ENCODE measurements at places on chromosomes 4 and X.

GRCh38 chrX:97843200-97843811, 959.6 kb downstream of the RPA4 start:
- DNase-seq, result no peak

- peak; percentile 23 for DNase-seq
Observed at GRCh38 chr4:148926276-148927260, 484.4 kb upstream of the NR3C2 start.

GRCh38 chr4:186628058-186628711, 72.8 kb upstream of the MTNR1A start:
- no peak for DNase-seq

DNA sequence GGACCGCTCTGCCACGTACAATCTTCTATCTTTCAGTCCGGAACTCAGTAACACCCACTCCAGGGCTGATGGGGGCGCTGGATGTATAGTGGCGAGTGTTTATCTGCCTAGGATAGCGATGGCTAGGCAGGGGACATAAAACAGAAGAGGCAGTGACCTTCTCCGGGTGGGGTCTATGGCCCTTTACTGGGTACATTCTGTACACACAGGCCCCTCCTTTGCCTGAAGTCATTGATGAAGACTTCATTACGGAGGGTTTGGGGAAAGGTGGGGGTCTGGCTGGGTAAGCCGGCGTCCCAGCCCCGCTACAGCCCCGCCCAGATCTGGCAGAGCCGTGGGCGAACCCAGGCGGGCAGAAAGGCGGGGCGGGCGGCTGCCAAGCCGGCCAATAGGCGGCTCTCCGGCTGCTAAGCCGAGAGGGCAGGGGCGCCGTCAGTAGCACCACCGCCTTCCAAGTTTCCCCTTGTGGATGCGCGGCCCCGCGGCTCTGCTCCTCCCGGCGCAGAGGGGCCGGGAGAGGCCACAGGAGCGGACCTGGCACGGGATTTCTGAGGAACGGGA, at the start of gene CHST7:
Gene CHST7 (plus strand): TSS at position 435 of the 561 bp plus-strand sequence. CDS start 167 bp downstream, outside the sequence.
- peak; percentile 91 for DNase-seq

- DNase-seq, result no peak
Observed at GRCh38 chr4:103074744-103075434, 1.7 kb downstream of the SLC9B2 start.

DNA sequence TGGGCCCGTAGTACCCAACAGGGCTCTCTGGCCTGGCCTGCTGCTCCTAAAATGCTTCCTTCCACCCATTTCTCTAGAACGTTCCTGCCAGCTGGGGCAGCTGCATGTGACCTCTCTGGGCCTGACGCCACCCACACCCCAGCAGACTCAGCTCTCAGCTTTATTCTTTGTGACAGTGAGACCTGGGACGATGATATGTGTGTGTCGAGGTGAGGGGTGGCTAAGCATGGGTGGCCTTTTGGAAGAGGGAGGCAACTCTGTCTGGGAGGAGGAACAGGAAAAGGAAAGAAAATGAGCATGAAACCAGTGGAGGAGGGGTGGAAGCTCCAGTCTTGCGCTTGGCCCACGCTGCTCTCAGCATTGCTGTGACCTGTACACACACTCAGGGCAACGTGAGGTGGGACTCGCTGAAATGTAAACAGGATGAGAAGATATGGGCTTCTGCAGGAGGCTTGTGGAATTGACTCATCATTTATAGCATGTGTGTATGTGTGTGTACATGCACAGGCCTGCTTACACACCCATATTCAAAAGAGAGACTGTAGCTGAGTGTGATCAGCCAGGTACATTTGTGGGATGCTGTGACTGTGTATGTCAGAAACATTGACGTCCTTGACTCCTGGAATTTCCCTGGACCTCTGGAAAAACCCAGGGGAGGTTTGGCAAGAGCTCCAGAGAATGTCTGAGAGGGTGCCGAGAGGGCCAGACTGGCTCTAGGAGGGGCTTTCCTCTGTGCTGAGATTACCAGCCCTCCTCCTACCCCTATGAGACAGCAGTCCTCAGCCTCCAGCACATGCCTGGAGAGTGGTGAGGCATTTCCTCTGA, 137.9 kb downstream of the PJA1 start:
- no peak for DNase-seq

DNA sequence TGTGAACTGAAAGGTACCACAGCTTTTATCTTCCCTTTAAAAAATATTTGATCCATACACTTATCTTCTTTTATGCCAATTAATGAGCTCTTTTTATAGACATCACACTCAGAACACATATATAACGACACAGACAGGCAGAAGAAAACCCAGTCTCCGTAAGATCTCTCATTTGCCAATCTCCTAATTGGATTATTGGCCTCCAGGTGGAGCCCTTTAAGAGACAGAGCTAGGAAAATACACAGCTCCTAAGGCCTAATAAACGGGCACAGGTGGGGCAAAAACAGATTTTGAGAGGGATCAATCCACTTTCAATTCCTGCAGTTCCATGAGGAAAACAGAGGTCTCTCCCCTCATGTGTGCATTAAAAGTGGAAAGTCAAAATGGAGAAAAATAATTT, 1495.4 kb downstream of the RPA4 start:
- no peak for DNase-seq

GRCh38 chr4:143085224-143085623, 99.5 kb upstream of the USP38 start:
- no peak for DNase-seq

GRCh38 chr4:16598597-16599206, 299.7 kb downstream of the LDB2 start:
- DNase-seq, result no peak

GRCh38 chr4:183571350-183571941, 66.6 kb downstream of the ING2 start:
- DNase-seq, result peak; percentile 28

DNA sequence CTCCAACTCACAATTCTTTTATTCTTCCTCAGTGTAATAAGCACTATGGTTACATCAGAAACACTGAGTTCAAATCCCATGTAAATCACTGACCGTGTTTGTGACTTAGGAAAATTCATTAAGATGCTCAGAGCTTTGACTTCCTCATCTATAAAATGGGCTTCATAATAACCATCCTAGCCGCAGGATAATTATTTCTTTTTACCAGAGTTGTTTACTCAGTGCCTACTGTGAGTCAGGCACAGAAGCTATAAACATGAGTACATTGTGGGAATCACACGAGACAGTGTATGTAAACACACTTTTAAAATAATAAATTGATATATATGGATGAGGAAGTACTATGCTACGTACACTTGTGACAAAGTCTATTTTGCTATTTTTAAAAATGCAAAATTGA, 296.3 kb upstream of the TENM3 start:
- DNase-seq, result no peak

DNA sequence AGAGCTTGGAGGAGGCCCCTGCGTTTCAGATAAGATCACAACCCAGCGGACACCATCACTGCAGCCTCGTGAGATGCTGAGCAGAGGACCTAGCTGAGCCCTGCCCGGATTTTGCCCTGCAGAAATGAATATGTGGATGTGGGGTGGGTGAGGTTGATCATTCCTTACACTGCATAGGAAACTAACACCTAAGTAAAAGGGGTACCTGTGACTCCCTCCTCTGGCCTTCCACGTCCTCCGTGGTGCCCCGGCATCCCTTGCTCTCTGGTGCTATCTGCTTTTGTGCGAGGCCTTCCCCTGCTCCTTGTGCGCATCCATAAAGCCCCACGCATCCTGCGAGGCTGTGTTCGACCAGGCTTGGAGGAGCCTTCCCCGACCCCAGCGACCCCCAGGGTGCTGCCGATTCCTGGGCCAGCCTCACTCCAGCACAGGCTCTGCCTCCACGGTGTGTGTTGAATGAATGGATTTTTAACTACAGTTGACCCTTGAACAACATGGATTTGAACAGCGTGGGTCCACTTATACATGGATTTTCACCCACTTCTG, 25.6 kb upstream of the GPR78 start:
- no peak for DNase-seq

DNA sequence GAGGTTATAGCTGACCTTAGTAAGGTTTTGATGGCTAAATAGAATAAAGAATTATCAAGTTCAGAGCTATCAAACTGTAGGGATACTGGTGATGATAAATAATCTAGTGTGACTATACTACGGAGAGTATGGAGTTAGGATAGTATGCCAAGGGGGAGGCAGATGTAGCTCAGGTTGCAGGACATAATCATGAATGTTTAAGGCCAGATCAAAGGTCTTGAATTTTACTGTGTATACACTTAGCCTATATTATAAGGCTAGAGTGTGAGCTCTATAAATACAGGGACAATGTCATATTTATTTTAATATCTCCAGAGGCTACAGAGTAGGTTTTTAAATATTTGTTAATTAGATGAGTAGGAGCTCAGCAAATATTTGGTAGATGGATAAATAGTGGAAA, 131.1 kb upstream of the STIM2 start:
- DNase-seq, result no peak

DNA sequence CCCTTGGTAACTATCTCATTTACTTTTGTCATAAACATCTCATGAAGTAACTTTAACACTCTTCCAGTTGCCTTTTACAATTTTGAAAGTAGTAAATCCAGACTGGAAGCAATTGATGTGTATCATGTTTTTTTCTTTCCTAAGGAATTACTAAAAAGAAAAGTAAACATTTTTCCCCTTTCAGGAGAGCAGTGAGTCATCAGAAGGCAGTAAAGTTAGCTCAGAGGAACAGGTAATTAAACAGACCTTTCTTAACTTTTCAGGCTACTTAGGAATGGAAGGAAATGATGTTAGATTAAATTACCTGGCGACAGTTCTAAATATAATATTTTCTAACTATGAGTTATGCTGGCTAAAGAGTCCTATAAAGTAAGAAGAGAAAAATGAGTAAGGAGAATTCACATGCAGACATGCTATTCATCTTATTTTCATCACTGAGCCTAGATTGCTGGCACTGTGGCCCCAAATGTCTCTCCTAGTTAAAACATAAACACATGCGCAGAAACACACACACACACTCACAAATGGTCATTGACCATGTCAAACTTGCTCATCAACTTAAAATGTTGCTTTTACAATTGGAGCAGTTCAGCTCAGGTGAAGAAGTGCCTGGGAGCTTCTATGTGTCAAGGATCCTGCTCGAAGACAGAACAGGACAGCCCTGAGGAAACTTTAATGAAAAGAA, 9.3 kb downstream of the DMP1 start:
- DNase-seq, result no peak

GRCh38 chrX:143058120-143058519, 32.4 kb downstream of the SPANXN4 start:
- DNase-seq, result no peak

DNA sequence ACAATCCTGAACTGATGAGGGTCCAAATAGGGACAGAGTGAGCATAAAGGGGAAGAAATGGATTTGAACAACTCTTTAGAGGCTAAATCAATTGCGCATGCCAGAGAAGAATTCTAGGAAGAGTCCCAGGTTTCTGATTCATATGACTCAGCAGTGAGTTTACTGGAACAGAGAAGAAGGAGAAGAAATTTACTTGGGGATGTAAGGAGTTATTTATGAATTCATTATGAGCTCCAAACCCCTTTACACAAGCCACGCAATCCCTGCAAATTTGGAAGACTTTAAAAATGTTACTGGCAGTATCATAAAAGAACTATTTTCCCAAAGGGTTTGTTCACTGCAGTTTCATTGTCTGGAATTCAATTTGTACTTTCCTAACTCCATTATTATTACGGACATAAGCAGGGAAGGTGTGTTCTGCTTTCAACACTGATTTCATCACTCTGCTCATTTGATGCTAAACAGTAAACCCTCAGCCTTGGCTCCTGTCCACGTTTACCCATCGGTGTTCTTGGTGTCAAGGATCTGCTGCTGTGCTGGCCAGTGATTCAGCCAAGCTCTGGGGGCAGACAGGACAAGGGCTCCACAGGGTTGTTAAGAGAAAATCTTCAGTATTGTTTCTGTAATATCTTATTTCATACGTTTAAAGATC, 273.7 kb downstream of the HNRNPD start:
- no peak for DNase-seq

- DNase-seq, result no peak
Observed at GRCh38 chr4:41325901-41326300, 69.2 kb downstream of the UCHL1 start.

GRCh38 chr4:171718069-171718468, 95.1 kb upstream of the GALNTL6 start:
- DNase-seq, result no peak

GRCh38 chr4:133544097-133544496, 395.0 kb downstream of the PCDH10 start:
- DNase-seq, result no peak

GRCh38 chr4:87838890-87839591, 6.3 kb downstream of the MEPE start:
- no peak for DNase-seq

- DNase-seq, result no peak
Observed at GRCh38 chr4:73221734-73222133, 36.9 kb downstream of the ANKRD17 start.

GRCh38 chrX:108245462-108245861, 153.9 kb downstream of the ATG4A start:
- DNase-seq, result no peak

GRCh38 chr4:42768125-42768748, 111.3 kb upstream of the ATP8A1 start:
- no peak for DNase-seq

DNA sequence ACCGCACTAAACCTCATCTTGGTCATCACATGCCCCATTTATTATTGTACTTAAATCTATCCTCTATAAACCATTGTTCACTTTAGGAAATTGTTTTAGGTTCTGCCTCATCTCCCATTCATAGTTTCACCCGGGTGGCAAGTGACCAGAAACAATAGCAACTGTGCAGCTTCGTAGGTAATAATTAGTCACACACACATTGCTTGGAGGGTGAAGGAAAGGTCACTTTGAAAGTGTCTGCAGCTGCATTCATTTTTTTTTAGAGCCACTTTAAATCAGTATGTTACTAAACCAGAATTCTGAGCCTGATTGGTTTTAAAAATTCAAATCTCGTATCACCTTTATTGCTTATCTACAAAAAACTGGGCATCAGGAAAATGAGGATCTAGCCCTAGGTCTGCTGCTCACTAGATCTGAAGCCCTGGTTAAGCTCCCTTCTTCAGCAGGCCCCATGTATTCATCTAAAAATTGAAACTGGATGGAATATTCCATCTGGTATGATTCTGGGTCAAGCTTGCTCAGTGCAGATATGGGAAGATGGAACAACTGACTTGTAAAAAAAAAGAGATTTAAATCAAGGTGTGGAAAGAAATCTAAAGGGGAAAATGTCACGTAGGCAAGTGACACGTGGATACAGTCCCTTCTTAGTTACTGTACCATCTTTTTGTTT, 62.4 kb downstream of the LIMCH1 start:
- DNase-seq, result no peak

GRCh38 chrX:130714135-130714534, 188.9 kb downstream of the ENOX2 start:
- no peak for DNase-seq

GRCh38 chr4:132269303-132269990, 879.6 kb upstream of the PCDH10 start:
- DNase-seq, result no peak

- DNase-seq, result no peak
Observed at GRCh38 chrX:118437283-118437682, 58.3 kb upstream of the DOCK11 start.

GRCh38 chr4:158202481-158202880, 7.8 kb upstream of the TMEM144 start:
- DNase-seq, result no peak

- DNase-seq, result no peak
Observed at GRCh38 chrX:28590396-28590795, 3.1 kb downstream of the IL1RAPL1 start.

- DNase-seq, result no peak
Observed at GRCh38 chr4:88418411-88418810, 38.5 kb upstream of the HERC5 start.

GRCh38 chr4:8477095-8477635, 36.6 kb downstream of the TRMT44 start:
- no peak for DNase-seq
